Stimulated activated CD4-positive, alpha-beta T cell treated with anti-CD3 and anti-CD28 coated beads, Interleukin-1b, Interleukin-23, amount 100 ng/mL, for 1 hour (primary cell): ENCODE measurements at places on chromosomes 3 and 15.

GRCh38 chr15:26013981-26014380 is 150.9 kb upstream of the ATP10A start:
- DNase-seq = no peak

DNA sequence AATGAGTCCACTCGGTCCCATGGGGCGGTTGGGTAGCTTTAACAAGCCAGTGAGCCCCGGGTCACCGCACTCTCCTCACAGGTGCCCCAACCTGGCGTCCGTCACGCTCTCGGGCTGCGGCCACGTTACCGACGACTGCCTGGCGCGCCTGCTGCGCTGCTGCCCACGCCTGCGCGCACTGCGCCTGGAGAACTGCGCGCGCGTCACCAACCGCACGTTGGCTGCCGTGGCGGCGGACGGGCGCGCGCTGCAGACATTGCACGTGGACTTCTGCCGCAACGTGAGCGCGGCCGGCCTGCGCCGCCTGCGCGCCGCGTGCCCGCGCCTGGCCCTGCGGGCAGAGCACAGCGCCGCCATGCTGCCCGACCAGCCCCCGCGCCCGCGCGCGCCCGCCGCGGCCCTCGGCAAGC is 3.4 kb downstream of the FBXL22 start:
- DNase-seq = peak; percentile 73

DNA sequence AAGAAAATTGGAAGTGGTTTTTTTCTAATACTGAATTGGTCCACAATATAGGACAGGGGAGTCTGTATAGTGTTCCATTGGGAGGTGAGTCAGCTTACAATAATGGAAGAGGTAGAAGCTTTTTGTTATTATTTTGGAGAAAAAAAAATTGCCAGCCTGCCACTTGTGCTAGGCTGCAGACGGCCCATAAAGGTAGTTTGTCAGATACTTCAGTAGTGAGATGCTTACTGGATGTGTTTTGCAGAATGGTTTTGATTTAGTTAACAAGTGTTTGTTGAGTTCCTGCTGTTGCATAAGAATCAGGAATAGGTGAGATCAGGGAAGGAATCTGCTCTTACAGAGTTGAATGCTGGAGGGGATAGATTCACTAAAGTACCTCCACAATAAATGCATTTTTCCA is 1.0 kb downstream of the DTWD1 start:
- no peak for DNase-seq

DNA sequence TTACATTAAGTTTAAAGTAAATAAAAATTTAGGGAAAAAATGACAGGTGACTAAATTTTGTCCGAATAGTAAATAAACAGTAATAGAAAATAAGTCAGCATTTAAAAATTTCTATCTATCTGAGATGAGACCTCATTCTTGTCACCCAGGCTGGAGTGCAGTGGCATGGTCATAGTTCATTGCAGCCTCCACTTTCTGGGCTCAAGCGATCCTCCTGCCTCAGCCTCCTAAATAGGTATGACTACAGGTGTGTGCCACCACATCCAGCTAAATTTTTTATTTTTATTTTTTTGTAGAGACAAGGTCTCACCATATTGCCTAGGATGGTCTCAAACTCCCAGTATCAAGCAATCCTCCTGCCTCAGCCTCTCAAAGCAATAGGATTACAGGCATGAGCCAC is 7.8 kb downstream of the KPNA4 start:
- no peak for DNase-seq

GRCh38 chr15:37078566-37078965 is 21.8 kb downstream of the MEIS2 start:
- DNase-seq = no peak

GRCh38 chr15:79208179-79208578 is 74.3 kb upstream of the ANKRD34C start:
- DNase-seq = no peak

DNA sequence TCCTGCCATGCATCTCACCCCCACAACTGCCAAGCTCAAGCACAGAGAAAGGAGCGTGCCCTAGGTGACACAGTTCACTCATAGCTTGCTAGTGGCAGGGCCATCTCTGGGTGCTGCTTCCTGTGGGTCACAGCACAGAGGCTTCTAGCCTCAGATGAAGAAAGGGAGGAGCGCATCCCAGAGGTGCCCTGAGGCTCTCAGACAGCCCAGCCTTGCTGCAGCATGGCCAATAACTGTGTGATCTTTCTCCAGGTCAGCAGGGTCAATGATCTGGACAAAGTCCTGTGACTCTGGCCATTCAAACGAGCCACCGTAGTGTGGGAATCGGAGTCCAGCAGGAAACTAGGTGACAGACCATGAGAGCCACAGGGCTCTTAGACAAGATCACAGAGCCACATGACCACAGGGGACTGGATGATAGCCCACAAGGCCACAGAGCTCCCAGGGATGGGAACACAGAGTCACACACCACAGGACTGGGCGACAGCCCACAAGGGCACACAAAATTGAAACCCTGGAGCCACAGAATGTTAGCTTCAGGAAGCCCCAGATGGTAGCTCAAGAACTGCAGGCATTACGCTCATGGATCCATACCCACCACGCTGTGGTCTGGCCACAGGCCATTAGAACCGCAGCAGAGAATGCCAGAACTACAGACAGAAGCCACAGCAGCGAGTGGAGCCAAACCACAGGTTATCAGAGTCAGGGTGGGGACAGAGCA is 25.9 kb upstream of the GRIP2 start:
- DNase-seq = no peak

- no peak for DNase-seq
Observed at GRCh38 chr3:195883160-195883559, 25.2 kb downstream of the TNK2 start.

DNA sequence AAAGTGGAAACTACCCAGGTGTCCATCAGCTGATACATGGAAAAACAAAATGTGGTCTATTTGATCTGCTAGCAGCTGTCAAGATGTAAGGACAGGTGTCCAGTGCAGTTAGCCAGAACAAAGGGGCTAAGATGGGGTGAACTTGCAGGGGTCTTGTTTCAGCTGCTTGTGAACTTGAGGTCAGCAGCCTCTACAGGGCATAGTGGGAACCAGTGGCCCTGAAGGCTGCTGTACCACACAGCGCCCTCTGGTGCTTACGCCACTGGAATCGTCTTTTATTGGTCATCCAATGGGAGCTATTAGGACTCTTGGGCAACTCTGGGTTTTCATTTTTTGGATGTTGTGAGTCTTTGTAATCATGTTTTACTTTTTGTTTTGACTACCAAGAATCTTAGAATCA is 62.2 kb upstream of the CTSH start:
- no peak for DNase-seq

- DNase-seq = no peak
Observed at GRCh38 chr15:25394898-25395297, 43.9 kb downstream of the UBE3A start.

GRCh38 chr3:53773611-53774368 is 72.4 kb downstream of the CHDH start:
- DNase-seq = no peak

DNA sequence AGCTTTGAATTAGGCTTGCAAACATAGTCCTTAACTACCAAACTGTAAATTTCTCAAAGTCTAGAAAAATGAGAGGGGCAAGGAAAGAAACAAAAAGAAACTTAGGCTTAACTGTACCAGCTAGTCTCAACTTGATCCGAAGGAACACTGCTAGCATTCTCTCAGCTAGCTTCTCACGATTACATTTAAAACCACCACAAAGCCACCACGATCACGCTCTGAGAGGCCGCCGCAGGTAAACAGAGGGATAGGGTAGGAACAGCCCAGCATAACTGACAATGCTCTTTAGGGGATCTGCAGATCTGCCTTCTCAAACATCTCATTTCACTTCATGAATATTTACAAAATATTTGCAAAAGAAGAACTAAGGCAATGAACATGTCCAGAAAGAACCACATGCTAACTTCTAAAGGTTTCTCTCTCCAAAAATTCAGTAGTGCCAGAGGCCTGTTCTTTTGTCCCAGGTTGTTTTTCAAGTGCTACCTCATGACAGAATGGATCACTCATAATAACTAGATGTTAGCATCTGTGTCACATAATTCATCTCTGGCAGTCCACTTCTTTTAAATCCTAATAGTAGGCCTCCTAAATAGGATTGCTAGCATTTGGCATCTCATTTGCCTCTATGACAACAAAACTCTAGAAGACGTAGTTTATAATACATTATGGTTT is 18.9 kb downstream of the VGLL4 start:
- no peak for DNase-seq

GRCh38 chr3:193240850-193241706 is at the start of gene PLAAT1:
PLAAT1 (plus strand) TSS chr3:193241222; CDS start chr3:193255651, 14,429 bp downstream.
- DNase-seq = no peak

DNA sequence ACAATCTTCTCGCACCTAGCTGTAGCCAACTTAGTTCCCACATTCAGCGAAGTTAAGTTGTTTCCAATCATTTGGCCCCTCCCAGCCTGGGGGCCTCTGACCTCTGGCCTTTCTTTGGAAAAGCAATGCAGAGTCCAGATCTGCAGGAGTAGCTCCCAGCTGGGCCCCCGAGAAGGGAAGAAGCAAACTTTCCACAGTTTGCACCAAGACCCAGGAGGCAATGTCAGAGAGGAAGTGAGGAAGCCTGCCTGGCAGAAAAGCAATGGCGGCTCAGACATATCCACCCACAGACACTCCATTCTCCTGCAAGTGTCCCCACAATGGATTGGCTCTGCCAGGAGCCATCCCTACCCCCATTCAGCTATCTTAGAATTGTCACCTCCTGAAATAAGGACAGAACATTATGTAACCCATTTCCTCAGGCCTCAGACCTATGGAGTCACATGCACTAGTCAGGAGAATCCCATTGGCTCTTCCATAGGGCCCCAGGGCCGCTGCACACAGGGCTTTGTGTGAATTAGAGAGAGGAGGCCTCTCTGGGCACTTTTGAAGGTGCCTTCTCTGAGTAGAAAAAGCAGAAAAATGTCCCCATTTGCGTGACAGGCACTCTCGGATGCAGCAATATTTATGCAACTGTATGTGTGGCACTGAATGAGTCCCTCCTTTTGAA is 3.0 kb upstream of the BUB1B start:
- no peak for DNase-seq

- DNase-seq = no peak
Observed at GRCh38 chr15:38680775-38681174, 116.2 kb upstream of the RASGRP1 start.

DNA sequence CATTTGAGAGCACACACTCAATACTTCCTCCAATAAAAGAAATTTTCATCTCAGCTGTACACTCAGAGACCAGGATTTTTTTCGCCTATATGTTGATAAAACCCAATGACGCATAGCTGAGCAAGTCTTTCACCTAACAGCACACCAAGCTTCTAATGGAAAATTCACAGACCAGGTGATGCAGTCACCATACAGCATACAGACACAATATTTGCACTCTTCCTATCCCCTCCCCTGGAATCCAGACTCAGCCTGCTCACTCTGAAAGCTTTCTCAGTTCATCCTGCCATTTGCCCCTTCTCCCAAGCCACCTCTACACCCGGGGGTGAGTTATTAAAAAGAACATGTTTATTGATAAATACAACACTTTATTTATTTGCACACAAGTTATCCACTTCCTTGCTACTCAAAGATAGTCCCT is 1.7 kb downstream of the TBC1D5 start:
- DNase-seq = no peak

DNA sequence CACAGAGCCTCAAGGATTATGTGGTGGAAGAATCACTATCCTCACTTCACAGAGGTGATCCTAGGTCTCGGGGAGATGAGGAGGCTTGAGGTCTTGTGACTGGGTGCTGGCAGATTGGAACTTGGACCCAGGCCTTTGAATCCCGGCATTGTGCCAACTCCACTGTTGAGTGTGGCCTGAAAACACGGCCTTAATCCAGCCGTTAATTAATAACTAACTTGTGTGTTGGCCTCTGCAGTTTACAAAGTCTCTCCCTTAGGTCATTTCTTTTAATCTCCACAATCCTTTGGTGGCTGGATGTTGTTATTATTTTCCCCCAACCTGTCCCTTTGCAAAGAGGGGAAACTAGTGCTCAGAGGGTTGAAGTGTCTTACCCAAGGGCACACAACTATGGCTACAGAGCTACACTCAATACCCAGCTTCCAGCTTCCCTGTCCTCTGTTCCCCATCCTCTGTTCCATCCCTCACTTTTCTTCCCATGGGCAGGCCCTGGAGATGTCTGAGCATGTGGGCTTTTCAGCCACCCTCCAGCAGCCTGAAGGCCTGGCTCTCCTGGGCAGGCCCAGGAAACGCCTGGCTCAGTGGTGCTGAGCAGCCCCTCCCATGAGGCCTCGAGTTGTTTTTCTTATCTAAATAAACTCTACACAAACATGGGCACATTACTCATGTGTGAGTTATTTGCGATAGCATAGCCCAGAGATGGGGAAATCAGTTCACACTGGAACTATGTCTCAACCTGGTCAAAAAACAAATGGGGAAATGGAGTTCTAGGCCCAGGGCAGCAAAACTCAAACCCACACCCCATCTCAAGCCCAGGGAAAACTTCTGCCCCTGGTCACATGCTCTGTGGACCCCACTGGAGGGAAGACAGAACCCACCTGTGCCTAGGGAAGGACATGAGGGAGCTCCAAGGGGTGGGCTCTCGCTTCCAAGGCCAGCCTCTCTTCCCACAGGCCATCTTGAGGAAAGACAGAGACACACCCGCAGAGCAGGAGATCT is 16.8 kb upstream of the SMAD3 start:
- no peak for DNase-seq

DNA sequence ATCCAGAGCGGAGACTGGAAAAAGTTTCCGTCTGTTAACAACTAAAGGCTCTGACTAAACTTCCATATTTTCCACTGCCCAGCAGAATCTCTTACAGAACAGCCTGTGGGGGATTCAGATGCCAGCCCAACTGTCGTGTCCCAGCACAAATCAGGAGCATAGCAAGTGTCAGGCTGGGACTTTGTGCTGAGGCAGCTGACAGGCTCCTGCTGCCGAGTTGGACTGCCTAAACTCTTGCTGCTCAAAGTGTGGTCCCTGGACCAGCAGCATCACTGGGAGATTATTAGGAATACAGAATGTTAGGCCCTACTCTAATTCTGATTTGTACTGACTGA is 31.2 kb upstream of the CMTM7 start:
- no peak for DNase-seq

- DNase-seq = no peak
Observed at GRCh38 chr3:183481582-183481981, 53.2 kb upstream of the MCF2L2 start.

DNA sequence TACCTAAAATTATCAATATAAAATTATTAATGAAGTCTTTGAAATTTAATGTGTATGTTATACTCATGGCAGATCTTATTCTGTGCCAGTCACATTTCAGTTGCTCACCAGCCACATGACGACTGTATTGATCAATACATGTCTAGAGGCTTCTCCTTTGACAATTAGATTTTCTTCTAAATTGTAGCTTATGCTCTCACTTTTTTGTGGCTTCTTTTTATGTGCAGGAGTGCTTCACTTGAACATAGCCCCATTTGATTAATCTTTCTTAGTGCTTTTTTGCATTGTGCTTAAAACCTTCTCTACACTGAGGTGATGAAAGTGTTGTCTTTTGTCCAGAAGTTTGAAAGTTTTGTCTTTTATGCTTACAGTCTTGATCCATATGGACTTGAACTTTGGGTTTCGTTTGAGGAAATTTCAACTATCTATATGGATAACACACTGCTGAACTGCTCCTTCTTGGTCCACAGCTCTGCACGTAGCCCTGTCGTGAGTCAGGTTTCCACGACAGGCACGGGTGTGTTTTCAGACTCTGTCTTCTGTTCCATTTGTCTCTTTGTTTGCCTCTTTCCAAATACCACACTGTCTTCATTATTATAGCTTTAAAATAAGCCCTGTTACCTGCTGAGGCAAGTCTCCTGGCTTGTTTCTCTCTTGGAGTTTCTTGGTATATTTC is 393.9 kb upstream of the CFAP20DC start:
- no peak for DNase-seq
